ENCODE measurements at places on chromosomes 4 and X. TPM values are rescaled to one million over a fixed set of nuclear protein-coding genes. Genes with fewer than 3 reads are reported as not detected.

Gene TECRL
- total RNA-seq, result not detected

GRCh38 chr4:41307638-41308037 lies 50.9 kb downstream of the UCHL1 start:
- DNase-seq, result no peak
- no peaks in the 10 kb centered on the region for H3K36me3 ChIP-seq
- H3K27me3 ChIP-seq, result no peaks in the 10 kb centered on the region
- no peak overlapping the region for H3K4me3 ChIP-seq
- H3K4me1 ChIP-seq, result no peaks in the 10 kb centered on the region

- H3K27me3 ChIP-seq, result no peaks in the 10 kb centered on the region
- H3K36me3 ChIP-seq, result no peaks in the 10 kb centered on the region
- H3K4me3 ChIP-seq, result no peak overlapping the region
- no peak overlapping the region for H3K27ac ChIP-seq
- H3K4me1 ChIP-seq, result no peaks in the 10 kb centered on the region
Observed at GRCh38 chr4:627347-628125, 2.2 kb downstream of the PDE6B start.

- H3K27me3 ChIP-seq, result no peaks in the 10 kb centered on the region
- no peak for DNase-seq
- H3K4me1 ChIP-seq, result peaks cover 1% of the 10 kb centered on the region
- no peaks in the 10 kb centered on the region for H3K36me3 ChIP-seq
- H3K4me3 ChIP-seq, result no peak overlapping the region
Observed at GRCh38 chrX:118723376-118723775, 4.0 kb upstream of the IL13RA1 start.

GRCh38 chr4:40316333-40316781 lies 18.8 kb upstream of the CHRNA9 start:
- peak overlapping the region; percentile 1 for H3K4me3 ChIP-seq
- peaks cover 1% of the 10 kb centered on the region for H3K4me1 ChIP-seq
- no peaks in the 10 kb centered on the region for H3K27me3 ChIP-seq
- peak; percentile 39 for DNase-seq
- H3K27ac ChIP-seq, result peak overlapping the region; percentile 52
- H3K36me3 ChIP-seq, result no peaks in the 10 kb centered on the region

GRCh38 chrX:10709276-10709675 lies 88.9 kb upstream of the MID1 start:
- no peaks in the 10 kb centered on the region for H3K4me1 ChIP-seq
- no peaks in the 10 kb centered on the region for H3K36me3 ChIP-seq
- H3K4me3 ChIP-seq, result no peak overlapping the region
- DNase-seq, result no peak
- H3K27ac ChIP-seq, result no peak overlapping the region
- H3K27me3 ChIP-seq, result no peaks in the 10 kb centered on the region

DNA sequence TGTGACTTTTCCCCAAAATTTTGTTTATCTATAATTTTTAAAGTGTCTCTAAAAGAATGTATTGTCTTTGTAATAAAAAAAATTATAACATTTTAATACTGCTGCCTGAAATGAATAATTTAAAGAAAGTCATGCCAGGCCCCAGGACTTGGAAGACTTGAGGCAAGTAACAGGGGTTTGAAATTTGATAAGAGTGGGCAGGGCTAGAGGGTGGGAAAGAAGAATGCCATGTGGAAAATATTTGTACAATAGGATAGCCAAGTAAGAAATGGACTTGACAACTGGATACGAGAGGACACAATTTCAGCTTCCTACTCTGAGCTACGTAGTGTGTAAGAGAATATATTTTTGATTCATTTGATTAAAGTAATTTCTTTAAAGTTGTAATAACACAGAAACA lies 36.9 kb upstream of the ANKRD50 start:
- no peaks in the 10 kb centered on the region for H3K4me1 ChIP-seq
- no peaks in the 10 kb centered on the region for H3K36me3 ChIP-seq
- H3K27ac ChIP-seq, result no peak overlapping the region
- no peak for DNase-seq
